ENCODE measurements at places on chromosomes 6 and 20.

- H3K4me3 ChIP-seq: no peak overlapping the region
- no peaks in the 10 kb centered on the region for H3K36me3 ChIP-seq
- H3K27me3 ChIP-seq: no peaks in the 10 kb centered on the region
- DNase-seq: no peak
- no peak overlapping the region for H3K27ac ChIP-seq
- no peaks in the 10 kb centered on the region for H3K4me1 ChIP-seq
These were observed 17.4 kb downstream of the CNBD2 start for GRCh38 chr20:35985806-35986205.

DNA sequence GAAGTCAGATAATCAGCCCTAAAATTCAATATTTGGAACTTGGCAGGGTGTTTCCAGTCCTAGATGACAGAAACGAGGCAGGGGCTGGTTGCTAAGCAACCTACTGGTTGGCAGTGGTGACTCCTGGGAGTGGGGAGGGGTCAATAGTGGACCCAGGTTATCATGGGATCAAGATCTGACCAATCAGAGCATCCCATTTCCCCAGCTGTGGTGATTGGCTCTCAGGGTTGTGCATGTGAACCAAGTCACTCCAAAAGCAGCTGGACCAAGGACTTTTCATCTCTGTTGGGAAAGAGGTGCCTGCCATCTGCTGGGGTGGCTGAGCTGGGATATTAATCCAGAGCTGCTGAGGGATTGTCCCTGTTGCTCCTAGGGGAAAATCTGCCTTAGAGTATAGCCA is 253.4 kb downstream of the PREX1 start:
- no peak for DNase-seq
- H3K4me1 ChIP-seq: no peaks in the 10 kb centered on the region
- no peak overlapping the region for H3K4me3 ChIP-seq
- H3K27ac ChIP-seq: no peak overlapping the region

DNA sequence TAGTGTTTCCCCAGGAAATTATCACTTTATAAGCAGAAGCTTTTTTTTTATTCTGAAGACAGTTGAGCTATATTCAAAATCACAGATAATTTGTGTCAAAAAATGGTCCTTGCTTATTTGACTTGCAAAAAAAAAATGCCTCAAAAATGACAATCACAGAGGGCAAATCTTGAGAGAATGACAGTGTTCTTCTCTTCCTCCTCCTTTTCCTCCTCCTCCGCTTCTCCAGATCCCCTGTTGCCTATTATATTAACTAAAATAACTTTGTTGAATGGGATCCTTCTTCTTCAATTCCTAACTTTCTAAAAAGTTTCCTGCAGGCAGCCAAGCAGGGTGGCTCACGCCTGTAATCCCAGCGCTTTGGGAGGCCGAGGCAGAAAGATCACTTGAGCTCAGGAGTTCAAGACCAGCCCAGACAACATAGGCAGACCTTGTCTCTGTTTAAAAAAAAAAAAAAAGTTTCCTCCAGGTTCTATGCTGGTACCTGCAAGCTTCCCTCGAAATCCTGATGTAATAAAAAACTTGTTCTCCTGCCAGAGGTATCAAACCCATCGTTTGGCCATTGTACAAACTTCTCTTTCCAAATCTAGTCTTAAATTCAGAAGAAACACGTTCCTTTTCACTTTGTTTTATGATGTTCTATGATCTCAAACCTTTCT is 128.6 kb downstream of the IPCEF1 start:
- no peak overlapping the region for H3K4me3 ChIP-seq
- no peak for DNase-seq
- no peak overlapping the region for H3K27ac ChIP-seq
- no peaks in the 10 kb centered on the region for H3K36me3 ChIP-seq
- no peaks in the 10 kb centered on the region for H3K27me3 ChIP-seq
- H3K4me1 ChIP-seq: no peaks in the 10 kb centered on the region

DNA sequence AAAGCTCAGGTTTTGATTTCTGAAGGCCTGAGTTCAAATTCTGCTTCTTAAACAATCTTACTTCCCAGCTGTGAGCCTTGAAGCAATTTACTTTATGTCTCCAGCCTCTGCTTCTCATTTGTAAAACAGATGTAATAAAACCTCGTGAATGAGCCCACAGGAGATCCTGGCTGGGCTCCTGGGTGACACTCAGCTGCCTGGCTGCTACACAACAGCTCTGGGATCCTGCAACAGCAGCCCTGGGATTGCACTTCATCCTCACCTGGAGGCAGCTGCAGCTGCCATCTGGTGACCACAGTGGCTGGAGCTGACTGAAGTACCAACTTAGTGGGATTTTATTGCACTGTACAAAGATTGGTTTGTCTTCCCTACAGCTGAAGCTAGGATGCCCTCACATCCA is 98.6 kb downstream of the NDUFAF5 start:
- no peak for DNase-seq
- no peaks in the 10 kb centered on the region for H3K27me3 ChIP-seq
- H3K4me3 ChIP-seq: no peak overlapping the region
- no peaks in the 10 kb centered on the region for H3K4me1 ChIP-seq

DNA sequence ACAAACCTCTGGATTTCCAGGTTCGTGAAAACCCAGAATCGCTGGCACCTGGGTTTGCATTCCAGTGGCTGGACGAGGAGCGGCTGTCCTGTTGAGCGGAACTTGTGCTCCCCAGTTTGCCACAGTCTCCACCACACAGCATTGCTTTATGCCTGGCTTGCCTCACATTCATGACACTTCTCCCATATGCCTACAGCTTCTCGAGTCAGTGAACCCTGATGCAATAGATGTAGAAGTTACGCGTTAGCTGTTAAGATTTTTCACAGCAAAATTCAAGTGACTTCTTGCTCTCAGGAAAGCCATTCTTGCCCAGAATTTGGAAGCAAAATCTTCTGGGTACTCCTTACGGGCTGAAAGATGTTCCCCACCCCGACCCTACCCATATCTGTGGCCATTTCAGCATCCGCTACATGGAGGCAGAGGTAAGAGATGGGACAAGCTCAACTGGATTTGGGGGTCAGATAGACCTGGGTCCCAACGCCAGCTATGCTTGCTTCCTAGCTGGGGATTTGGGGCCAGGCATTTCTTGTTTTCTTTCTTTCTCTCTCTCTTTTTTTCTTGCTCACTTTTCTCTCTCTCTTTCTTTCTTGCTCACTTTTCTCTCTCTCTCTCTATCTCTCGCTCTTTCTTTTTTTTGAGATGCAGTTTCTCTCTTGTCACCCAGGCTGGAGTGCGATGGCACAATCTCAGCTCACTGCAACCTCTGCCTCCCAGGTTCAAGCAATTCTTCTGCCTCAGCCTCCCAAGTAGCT is 12.4 kb upstream of the GDAP1L1 start:
- H3K27me3 ChIP-seq: no peaks in the 10 kb centered on the region
- H3K4me1 ChIP-seq: no peaks in the 10 kb centered on the region
- H3K36me3 ChIP-seq: no peaks in the 10 kb centered on the region

GRCh38 chr6:14393910-14394309 is 276.3 kb downstream of the CD83 start:
- no peaks in the 10 kb centered on the region for H3K4me1 ChIP-seq
- no peak overlapping the region for H3K27ac ChIP-seq
- no peaks in the 10 kb centered on the region for H3K27me3 ChIP-seq
- DNase-seq: no peak
- no peaks in the 10 kb centered on the region for H3K36me3 ChIP-seq
- no peak overlapping the region for H3K4me3 ChIP-seq

- H3K27ac ChIP-seq: no peak overlapping the region
- H3K4me1 ChIP-seq: no peaks in the 10 kb centered on the region
- DNase-seq: no peak
- no peaks in the 10 kb centered on the region for H3K27me3 ChIP-seq
These were observed 70.3 kb downstream of the SMAP1 start for GRCh38 chr6:70738028-70738427.

- H3K4me1 ChIP-seq: no peaks in the 10 kb centered on the region
- DNase-seq: no peak
- H3K27ac ChIP-seq: no peak overlapping the region
- no peaks in the 10 kb centered on the region for H3K36me3 ChIP-seq
- H3K4me3 ChIP-seq: no peak overlapping the region
These were observed 141.6 kb upstream of the SHLD1 start for GRCh38 chr20:5608442-5609161.

GRCh38 chr20:51926670-51927305 is 124.5 kb upstream of the SALL4 start:
- no peak overlapping the region for H3K4me3 ChIP-seq
- no peak for DNase-seq
- H3K27me3 ChIP-seq: no peaks in the 10 kb centered on the region
- no peaks in the 10 kb centered on the region for H3K36me3 ChIP-seq
- H3K4me1 ChIP-seq: no peaks in the 10 kb centered on the region
- H3K27ac ChIP-seq: no peak overlapping the region

GRCh38 chr6:14066782-14067406 is 50.7 kb upstream of the CD83 start:
- H3K4me3 ChIP-seq: no peak overlapping the region
- no peak for DNase-seq
- no peaks in the 10 kb centered on the region for H3K4me1 ChIP-seq

DNA sequence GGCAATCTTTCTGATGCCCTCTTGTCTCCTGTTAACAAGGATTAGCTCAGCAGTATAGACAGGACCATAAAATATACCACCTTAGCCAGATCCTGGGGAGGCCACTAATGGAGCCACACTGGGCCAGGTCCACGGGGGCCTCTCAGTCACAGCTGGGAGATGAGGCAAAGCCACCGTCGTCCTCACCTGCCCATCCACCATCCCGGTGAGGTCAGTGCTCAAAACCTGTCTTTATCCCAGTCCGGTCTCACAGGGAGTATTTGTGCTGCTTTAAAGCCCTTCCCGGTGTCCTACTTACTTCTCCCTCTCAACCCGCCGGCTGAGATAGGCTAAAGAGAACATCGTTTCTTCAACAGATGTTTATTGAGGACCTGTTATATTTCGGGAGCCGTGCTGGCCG is 104.3 kb downstream of the EDN3 start:
- H3K4me1 ChIP-seq: no peaks in the 10 kb centered on the region
- DNase-seq: no peak
- peaks cover 17% of the 10 kb centered on the region for H3K27me3 ChIP-seq
- H3K36me3 ChIP-seq: no peaks in the 10 kb centered on the region

DNA sequence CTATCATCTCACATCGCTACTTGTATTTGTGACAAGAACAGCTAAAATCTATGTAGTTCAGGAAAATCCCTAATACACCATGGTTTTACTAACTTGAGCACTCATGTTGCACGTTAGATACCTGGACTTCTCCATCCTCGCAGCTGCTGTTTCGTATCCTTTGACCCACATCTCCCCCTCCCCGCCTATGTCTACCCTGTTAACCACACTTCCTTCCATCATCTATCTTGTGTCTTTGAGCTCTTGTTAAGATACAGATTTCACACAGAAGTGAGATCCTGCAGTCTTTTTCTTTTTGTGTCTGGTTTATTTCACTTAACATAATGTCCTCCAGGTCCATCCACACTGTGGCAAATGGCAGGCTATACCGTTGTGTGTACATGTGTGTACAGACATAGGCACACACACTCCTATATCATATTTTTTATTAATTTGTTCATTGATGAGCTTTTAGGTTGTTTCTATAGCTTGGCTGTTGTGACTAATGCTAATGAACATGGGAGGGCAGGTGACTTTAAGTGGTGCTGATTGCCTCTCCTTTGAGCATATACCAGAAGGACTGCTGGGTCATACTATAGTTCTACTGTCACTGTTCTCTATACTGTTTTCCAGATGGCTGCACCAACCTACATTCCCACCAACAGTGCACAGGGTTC is 117.8 kb downstream of the WDR27 start:
- no peak overlapping the region for H3K4me3 ChIP-seq
- DNase-seq: no peak
- no peaks in the 10 kb centered on the region for H3K4me1 ChIP-seq
- H3K36me3 ChIP-seq: no peaks in the 10 kb centered on the region
- H3K27ac ChIP-seq: no peak overlapping the region

GRCh38 chr6:36999751-37000125 is 5.7 kb upstream of the FGD2 start:
- no peak overlapping the region for H3K4me3 ChIP-seq
- no peaks in the 10 kb centered on the region for H3K36me3 ChIP-seq
- DNase-seq: no peak

GRCh38 chr6:115885636-115886366 is 174.9 kb downstream of the FRK start:
- H3K4me3 ChIP-seq: no peak overlapping the region
- no peaks in the 10 kb centered on the region for H3K27me3 ChIP-seq
- H3K4me1 ChIP-seq: no peaks in the 10 kb centered on the region
- no peak for DNase-seq
- H3K27ac ChIP-seq: no peak overlapping the region
- H3K36me3 ChIP-seq: no peaks in the 10 kb centered on the region

GRCh38 chr20:48411245-48411644 is 416.6 kb downstream of the PREX1 start:
- peaks cover 9% of the 10 kb centered on the region for H3K4me1 ChIP-seq
- DNase-seq: no peak
- H3K27me3 ChIP-seq: no peaks in the 10 kb centered on the region
- H3K27ac ChIP-seq: no peak overlapping the region
- no peaks in the 10 kb centered on the region for H3K36me3 ChIP-seq
- no peak overlapping the region for H3K4me3 ChIP-seq

- no peaks in the 10 kb centered on the region for H3K4me1 ChIP-seq
- no peak overlapping the region for H3K27ac ChIP-seq
- H3K36me3 ChIP-seq: no peaks in the 10 kb centered on the region
- no peak for DNase-seq
- H3K27me3 ChIP-seq: no peaks in the 10 kb centered on the region
These were observed 63.2 kb upstream of the DUSP22 start for GRCh38 chr6:228881-229651.

Measured in H1 (cell line).